ENCODE measurements at places on chromosomes 3 and 15.

- DNase-seq: peak; percentile 91
Observed at GRCh38 chr15:31338879-31339557, 12.4 kb downstream of the KLF13 start.

DNA sequence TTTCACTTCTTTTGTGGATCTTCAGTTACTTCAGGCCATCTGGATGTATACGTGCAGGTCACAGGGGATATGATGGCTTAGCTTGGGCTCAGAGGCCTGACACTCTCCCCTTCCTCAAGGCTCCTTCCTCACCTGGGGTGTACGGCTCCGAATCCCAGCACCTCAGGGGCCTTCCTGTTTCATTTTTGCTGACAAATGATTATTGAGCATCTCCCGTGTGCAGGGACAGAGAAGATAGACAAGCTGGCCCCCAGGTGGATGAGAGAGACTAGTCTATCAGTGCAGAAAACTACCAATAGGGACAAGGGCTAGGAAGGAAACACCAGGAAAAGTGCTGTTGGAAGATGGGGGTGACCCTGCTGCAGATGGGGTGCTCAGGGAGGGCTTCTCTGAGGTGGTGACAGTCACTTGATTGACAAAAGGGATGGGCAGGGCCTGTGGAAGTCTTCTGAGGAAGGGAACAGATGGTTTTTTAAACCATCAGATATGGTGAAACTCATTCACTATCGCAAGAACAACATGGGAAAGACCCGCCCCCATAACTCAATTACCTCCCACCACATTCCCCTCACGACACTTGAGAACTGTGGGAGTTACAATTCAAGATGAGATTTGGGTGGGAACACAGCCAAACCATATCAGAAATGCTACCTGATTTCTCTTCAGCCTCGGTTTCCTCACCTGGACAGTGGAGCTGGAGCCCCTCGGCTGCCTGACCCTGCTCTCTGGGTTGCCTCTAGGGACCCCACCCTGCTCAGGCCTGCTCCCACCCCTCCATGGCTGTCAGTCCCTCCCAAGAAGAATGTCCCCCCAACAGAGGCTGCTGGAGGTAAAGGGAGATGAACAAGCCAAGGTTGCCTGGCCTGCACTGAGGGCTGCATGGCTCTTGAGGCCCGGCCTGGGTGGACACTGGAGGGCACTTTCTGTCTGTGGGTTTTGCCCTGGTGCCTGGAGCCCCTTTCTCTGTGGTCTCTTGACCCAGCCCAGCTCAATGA is 37.2 kb upstream of the ACAD9 start:
- DNase-seq: no peak

DNA sequence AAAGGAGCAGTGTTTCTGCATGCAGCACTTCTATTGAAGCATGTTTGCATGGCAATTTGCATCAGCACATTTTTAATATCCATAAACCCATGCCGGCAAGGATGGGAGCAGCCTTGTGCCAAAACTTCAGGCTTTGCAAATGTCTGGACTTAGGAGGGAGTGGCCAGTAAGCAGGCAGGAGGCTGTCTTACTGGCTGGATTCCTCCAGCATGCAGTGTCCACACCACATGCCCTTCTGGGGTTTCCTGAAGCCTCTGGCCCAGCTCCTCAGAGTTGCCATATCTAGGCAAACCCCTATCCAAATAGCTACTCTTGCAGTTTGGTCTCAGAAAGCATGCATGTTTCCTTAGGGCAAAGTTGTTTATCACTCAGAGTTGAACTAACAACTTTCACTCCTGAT is 139.1 kb upstream of the MRPS22 start:
- DNase-seq: no peak

- DNase-seq: no peak
Observed at GRCh38 chr15:40283615-40284300, 894 bp upstream of the ANKRD63 start.

DNA sequence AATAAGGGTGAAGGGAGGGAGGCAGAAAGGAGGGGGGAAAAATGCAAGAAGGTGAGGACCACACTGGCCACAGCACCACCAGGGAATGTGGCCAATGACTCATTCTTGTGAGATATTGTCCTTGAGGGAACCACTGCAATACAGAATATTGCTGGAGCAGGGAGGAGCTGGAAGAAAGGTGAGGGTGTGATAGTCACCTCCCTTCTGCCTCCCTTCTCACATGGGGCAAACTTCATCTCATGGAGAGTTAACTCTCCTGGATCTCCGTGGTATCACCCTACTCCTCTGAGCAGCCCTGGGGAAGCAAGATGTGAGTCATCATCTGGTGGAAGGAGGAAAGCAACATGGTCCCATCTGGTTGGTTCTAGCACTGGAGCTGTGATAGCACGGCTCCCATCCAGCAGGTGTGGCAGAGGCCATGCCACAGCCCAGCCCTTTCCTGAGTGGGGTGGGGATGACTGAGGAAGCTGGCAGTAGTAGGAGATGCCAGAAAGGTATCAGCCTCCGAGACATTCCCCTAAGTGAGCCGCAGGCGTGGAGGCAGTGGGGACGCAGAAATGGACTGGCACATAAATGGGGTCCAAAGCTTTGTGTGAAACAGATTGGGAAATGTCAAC is 115.9 kb upstream of the LPP start:
- no peak for DNase-seq

DNA sequence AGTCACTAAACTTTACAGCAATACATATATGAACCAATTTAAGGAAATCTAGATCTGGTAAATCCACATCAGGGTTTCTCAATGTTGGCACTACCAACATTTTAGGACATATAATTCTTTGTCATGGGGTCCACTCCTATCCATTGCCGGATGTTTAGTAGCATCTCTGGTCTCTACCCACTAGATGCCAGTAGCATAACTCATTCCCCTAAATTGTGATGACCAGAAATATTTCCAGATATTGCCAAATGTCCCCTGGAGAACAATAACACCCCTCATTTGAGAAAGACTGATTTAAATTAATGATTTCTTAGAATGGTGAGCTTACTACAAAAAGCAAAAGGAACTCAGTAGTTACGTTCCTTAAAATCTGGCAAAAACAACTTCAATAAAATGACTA is 23.1 kb upstream of the ANKRD28 start:
- DNase-seq: no peak

DNA sequence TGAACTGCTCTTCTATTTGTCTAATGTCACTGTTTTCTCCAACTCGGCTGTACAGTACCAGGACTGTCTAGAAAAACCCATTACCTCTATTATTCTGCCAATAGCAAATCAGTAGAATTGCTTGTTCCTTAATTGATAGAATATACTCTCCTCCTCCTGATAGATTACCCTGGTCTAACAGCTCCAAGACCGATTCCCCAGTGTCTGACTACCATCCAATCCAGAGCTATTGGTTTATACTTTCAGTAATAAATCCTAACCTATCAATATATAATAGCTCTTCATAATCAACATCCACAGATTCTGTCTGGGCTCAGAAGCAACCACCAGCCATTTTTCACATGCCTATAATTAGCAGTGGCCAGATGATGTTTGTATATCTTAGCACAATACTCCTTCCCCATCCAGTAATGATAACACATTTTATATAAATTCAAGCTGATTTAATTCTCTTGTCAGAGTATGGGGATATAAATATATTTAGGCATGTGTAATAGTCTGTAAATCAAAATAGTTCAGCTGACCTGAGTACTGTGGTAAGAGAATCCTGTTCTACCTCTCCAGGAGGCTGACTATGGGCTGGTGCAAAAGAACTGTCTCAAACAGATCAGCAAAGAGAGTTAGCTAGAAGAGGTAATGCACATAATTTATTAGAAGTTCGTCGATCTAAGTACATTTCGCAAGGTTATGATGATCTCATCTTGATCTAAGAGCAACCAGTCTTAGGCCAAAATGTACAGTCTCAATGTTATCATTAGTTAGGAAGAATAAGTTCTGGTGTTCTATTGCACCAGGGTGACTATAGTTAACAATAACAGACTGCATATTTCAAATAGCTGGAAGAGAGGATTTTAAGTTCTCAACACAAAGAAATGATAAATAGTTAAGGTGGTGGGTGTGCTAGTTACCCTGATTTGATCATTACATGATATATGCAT is 193.4 kb downstream of the SHOX2 start:
- DNase-seq: no peak

GRCh38 chr3:71977525-71977924 is 192.6 kb upstream of the PROK2 start:
- no peak for DNase-seq

GRCh38 chr3:4824926-4825325 is 154.3 kb upstream of the BHLHE40 start:
- no peak for DNase-seq

- no peak for DNase-seq
Observed at GRCh38 chr15:67531379-67531914, 10.5 kb downstream of the C15orf61 start.

DNA sequence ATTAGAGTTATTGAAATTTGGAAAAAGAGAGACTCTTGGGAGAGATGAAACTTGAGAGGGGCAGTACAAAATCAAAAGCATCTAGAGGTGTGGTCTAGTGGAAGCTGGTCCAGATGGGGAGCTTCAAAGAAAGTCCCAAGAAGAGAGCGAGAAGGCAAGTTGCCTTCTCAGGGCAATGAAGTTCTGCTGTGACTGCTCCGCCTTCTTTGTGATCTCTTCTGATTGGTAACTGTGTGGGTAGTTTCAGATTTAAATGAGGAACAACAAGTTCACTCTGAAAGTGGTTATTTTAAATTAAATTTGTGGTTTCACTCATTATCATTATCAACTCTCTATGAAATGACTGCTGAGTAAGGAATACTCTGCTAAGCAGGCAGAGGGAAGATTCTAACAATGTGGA is 233.3 kb downstream of the NLGN1 start:
- DNase-seq: no peak

DNA sequence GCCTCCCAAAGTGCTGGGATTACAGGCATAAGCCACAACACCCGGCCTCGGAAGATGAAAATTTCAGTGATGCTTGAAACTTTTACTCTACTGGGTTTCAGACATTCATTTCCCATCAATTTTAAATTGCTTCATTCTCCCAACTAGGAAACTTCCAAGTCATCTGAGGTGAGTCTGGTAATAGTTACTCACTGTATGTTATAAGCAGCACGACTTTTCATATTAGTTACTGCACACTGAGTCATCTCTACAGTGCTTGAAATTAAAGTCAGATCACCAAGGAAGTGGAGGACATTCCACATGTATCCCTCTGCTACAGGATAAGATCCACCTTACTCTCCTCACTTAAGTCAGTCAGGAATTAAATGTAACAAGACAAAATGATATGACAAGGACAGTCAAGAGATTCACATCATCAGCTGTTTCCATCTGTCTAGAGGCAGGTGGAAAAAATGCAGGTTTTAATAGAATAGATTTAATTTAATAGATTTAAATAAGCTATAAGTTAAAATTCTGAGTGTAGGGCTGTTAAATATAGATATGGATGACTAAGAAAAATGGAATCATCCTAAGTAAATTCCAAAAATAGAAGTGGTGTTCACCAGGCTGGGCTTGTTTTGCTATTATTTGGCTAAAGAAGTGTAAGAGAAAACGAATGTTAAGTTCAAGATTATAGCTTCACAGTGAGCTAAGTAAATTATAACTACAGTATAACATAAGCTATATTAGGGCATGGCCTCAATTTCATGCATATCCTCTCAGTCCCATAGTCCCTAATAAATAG is 104.4 kb downstream of the TMCO5A start:
- no peak for DNase-seq

DNA sequence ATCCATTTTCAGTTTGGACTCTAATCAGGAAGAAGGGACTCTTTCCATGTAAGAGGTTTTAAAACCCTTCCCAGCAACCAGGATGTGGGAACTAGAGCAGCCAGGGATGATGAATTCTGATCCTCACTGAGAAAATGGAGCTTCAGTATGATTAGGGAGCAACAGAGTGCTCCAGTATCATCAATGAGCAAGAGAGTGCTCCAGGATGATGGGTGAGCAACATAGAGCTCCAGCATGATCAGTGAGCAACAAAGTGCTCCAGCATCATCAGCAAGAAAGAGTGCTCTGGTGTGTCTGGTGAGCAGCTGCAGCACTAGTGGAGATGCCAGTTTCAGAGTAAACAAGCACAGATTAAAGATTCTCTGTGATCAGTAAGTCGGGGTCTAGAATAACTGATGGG is 106.4 kb upstream of the LPP start:
- no peak for DNase-seq

DNA sequence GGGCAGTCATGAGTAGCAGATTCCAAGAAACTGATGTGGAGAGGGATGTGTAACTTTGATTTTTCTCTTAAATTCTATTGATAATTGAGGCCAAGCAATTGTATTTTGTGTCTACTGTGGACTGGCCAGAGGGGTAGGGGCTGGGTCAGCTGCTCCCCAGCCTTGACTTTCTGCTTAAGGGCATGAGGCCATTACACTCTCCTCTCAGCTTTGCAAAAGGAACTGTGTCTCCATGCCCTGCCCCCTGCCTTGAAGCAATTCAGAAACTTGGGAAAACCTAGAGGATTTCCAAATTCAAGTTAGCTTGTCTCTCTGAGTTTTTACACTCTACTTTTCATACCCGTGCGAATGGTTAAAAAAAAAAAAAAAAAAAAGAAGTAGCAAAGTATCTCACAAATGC is 38.6 kb downstream of the ONECUT1 start:
- no peak for DNase-seq

DNA sequence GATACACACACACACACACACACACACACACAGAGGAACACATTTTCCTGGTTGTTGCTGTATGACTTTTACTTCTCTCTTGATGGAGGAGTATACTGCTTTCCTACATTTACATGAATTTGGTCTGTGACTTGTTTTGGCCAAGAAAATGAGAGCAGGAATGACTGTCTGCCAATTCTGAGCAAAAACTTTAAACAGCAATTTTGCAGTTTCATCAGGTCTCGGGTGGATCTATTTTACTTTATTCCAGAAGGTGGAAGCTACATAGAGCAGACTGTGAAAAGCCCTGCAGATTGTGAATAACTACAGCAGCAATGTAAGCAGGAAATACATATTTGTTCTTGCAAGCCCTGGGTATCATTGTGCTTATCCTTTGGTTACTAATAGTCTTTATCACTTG is 1350.0 kb upstream of the EPHA6 start:
- no peak for DNase-seq

DNA sequence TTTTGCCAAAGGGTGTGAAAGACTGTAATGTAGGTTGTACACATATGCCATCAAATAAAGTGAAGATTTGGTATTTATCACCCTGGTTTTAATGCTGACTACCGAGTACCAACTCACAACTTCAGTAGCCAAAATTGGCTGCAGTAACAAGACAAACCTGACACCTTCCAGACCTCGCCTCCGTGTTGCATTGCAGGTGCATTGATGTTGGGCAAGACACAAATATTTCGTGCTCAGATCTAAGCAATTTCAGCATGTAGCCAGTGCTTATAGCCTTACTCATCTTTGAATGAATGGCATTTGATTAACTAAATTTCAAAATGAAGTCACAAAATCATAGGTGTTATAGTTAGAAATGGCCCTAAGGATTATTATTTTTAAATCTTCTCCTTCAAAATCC is 400.2 kb downstream of the SOX2 start:
- no peak for DNase-seq

GRCh38 chr3:82133070-82133606 is 371.7 kb upstream of the GBE1 start:
- DNase-seq: peak; percentile 66

DNA sequence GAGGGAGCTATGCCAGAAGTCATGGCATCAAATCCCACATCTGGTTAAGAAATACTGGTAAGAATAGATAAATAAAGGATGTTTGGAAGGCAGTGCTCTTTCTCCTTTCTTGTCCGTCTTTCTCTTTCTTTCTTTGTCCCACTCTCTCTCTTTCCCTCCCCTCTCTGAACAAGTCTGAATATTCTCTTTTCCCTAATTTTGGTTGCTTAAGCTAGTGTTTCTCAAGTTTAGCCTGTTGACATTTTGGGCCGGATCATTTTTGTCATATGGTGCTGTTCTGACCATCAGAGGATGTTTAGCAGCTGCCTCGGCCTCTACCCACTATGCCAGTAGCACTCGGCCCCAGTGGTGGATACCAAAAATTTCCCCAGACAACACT is 405.3 kb upstream of the C2CD4B start:
- peak; percentile 48 for DNase-seq

Measured in right cardiac atrium (tissue), 5 donors.